ENCODE measurements at places on chromosomes 4 and X.

DNA sequence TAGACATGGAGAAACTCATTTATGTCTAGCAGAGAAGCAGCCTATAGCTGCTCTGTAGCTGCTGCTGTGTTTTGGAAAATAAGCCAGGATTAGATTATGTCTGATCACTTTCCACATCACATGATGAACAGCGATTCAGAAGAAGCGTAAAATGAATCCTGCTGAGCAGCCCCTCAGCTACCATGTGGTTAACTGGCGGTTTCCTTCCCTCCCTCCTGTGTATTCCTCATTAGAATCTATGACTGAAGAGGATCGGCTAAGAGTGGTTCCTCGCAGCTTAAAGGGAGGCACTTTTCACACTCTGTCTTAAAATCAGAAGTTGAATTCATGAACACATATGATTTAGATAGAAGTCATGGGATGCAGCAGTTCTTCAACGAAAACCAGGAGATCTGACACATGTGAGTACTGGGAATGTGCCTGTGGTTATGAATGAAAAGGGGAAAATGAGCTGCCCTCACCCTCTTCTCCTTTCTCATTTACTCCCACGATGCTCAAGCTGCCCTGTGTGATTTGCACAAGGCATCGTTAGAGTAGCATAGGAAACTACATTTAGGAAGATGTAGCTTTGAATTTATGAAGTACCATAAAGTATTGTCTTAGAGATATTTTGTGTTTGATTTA, at the start of gene PPEF1:
Gene PPEF1, plus strand, starts transcription at position 220 of the 624 bp plus-strand sequence. Its CDS starts 136 bp downstream, at position 356.
- no peak for DNase-seq

- no peak for DNase-seq
Measured at GRCh38 chrX:13518126-13518525, 51.3 kb upstream of the EGFL6 start.

DNA sequence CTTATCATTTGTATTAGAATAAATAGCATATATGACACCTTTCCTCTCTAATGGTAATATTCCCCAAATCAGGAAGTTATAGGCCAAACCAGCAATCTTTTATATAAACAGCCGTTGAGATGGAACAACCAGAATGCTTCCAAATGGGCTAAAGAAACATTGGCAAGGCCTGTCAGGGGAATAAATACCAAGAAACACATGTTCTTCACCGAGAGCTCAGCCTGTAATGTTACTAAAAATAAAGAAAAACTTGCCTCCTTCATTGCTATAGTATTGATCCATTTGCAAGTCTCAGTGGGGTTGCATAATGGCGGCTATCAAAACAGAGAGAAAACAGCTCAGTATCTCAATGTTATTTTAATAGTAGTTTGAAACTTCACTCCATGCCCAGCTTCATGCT, 104.9 kb downstream of the FAM13A start:
- DNase-seq = no peak

DNA sequence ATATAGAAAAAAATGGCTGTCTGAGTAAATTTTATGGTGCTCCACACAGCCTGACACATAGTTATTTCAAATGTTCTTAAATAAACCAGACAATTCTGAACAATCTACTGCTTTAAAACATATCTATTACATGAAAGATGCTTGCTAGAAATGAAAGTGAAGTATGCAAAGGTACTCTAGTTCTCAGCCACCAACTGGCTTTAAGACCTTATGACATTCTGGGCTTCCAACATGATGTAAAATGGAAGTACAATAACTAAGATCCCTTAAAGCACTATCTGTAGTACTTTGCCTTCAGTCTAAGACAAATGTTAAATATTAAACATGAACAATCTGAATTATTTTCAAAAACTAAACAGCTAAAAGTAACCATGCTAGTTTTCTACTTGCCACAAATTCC, 17.3 kb downstream of the HUWE1 start:
- no peak for DNase-seq

GRCh38 chr4:144590020-144590419, 55.9 kb upstream of the HHIP start:
- DNase-seq = no peak

All from mesothelial cell of epicardium (in vitro differentiated cells).